SK-N-SH treated with all-trans-retinoic acid at 6 μM for 48 hours (cell line): ENCODE measurements at places on chromosomes 13 and 19.

DNA sequence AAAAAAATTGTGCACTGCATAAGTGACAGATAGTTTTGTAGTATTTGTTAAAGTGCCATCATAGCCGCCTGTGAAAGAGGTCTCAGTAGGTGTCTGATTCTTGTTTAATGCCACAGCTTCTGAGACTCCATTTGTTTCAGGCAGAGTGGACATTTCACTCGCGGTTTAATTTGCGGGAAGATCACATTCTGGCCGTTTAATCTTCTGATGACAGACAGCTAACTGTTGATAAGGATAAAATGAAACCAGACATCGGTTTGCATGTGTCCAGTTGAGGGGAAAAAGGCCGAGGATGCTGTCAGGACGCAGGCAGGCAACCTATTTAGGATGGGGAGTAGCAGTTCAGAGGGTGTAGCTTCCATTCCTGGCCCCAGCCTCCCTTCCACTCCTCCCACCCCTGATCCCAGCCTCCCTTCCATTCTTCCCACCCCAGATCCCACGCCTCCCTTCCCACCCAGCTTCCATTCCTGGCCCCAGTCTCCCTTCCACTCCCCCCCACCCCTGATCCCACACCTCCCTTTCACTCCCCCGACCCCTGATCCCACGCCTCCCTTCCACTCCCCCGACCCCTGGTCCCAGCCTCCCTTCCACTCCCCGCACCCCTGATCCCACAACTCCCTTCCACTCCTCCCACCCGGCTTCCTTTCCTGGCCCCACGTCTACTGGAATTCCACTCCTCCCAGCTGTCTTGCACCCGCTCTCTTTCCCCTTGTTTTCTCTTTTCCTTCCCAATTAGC is 23.8 kb downstream of the ATP11A start:
- ATAC-seq = no peak

GRCh38 chr13:75685239-75685697 is 49.1 kb downstream of the LMO7 start:
- peak; percentile 64 for ATAC-seq

DNA sequence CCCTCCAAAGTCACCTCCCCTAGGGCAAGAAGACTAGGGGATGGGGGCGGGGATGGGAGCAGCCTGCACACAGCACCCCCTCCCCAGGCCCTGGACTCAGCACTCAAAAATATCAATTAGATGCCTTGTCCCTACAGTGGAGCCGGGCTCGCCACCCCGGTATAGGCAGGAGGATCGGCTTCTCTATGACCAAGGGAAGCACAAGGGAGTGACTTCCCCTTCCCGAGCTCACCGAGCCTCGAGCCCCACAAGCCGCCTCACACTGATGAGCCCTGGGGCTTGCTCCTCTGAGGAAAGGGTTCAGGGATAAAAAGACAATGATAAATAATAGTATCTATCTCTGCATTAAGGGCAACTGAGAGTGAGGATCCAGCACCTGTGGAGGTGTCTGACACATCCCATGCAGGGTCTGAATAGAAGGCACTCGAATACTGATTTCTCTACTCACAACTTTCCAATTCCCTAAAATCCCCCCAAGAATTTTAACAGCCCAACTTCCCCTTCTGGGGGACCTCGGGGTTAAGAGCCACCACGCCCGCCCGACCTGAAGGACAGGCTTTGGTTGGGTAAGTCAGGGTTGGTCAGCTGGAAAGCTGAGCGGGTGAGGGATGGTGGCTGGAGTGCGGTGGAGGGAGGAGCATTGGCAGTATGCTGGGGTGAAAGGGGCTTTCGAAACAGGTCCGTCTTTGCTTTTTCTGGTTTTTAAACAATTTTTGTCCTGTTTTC is 51.3 kb downstream of the STK24 start:
- ATAC-seq = no peak

DNA sequence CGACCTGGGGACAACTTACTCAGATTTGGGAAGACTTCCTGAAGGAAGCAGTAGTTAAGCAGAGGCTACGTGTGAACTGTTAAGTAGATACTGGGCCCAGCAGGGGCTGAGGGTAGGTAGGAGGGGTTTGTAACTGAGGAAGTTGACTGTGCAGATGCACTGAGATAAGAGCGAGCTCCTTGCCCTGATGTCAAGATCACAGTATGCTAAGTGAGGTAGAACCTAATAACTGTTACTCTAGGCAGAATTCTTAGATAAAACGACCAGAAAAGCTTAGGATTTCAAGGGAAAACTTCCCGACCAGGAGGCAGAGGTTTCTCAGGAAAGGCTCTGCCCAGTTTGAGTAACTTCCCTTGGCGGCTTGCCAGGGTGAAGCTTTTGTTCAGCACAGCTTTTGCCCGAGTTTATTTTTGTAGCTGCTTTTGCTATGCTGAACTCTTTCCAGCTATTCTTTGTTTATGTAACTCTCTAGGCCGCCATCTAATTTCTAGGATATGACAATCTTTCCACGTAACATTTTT is 632.1 kb downstream of the DIAPH3 start:
- ATAC-seq = peak; percentile 80

DNA sequence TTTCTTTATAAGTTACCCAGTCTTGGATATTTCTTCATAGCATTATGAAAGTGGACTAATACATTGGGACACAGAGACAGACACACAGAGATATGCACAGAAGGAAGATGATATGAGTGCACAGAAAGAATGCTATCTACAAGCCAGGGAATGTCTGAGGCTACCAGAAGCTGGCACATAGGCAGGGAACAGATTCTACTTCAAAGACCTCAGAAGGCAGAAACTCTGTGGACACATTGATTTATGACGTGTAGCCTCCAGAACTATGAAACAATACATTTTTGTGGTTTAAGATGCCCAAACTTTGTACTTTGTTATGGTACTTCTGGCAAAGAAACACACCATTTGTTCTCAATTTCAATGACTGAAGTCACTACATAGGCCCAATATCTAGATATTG is 556.7 kb downstream of the PCDH9 start:
- peak; percentile 100 for ATAC-seq

DNA sequence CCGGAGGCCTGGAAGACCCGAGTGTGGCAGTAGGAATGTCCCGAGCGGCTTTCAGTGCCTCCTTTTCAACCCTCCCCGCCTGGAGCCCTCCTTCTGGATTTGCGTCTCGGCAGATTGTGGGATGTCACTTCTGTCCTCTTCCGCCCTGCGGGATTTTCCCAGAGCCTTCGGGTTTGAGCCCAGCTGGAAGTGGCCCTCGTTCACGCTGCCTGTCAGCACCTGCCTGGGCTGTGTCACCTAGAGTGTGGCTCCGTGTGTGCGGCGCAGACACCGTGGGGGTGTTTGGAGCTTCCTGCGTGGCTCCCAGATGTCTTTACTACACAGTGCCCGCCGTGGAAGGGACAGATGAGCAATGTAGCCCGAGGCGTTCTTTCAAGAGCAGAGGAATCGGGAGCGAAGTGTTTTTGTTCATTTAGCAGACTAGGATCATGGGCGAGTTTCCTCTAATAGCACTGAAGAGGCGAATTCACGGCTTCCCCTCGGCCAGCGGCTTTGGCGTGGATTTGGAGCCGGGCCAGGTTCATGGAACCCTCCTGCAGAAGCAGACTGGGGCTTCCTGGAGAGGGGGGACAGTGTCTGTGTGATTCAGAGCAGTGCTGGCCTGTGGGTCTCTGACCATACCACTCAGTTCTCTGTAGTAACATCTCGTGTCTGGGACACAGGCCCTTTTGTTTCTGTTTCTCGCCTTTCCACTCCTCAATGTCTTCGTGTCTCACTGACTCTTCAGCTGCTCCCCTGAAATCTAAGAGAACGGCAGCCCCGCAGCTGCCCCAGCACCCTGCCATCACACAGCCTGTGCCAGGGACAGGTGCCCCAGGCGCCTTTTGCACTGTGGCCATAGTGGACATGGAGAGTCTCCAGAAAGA is 68.0 kb downstream of the KDM4B start:
- peak; percentile 50 for ATAC-seq

- ATAC-seq = no peak
These were observed 106.9 kb downstream of the FGF9 start for GRCh38 chr13:21777813-21778212.

DNA sequence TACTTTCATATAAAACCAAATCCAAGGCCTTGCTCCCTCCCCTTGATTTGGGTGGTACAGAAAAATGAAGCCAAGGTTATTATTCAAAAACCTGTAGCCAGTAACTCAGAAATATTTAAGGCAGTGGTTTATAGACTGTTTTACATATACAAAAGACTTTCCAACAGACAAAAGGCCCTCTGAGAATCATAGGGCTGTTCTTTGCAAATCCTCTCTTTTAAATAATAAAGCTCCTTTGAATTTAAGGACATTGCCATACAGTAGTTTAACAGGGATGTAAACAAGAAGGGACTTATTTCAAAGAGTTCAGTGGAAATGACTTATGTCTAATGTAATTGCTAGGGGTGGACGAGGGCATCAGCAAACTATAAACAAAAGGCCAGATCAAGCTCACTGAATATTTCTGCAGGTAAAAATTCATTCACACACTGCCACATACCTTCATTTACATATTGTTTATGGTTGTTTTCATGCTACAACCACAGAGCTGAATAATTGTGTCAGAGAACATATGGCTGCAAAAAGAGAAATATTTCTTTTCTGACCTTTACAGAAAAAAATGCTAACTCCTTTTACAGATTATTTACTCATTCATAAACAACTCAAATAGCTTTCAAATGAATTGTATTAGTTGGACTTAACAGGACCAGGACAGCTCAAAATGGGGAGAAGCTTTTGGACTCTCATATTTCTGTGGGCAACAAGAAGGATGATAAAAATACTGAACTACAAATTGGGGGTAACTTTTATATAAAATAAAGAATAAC is 665.6 kb downstream of the SLITRK1 start:
- no peak; the same call in 1 of the 3 replicates for ATAC-seq

DNA sequence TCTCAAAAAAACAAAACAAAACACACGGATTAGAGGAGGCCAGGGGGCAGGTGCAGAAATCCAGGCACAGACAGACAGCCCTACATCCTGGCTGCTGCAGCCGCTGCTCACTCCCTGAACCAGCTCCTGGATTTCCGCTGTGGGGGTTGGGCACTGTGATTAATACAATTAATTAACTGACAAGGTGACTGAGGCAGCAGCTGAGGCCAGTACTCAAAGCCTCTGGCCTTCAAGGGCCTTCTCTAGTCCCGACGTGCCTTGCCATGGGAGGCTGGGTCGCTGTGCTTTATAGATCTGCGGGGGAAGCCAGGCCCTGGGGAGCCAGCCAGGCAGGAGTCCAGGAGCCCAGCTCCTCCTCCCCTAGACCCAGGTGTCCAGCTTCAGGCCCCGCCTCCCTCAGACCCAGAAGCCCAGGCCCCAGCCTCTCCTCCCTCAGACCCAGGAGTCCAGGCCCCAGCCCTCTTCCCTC is 4.6 kb downstream of the NECTIN2 start:
- ATAC-seq = no peak

DNA sequence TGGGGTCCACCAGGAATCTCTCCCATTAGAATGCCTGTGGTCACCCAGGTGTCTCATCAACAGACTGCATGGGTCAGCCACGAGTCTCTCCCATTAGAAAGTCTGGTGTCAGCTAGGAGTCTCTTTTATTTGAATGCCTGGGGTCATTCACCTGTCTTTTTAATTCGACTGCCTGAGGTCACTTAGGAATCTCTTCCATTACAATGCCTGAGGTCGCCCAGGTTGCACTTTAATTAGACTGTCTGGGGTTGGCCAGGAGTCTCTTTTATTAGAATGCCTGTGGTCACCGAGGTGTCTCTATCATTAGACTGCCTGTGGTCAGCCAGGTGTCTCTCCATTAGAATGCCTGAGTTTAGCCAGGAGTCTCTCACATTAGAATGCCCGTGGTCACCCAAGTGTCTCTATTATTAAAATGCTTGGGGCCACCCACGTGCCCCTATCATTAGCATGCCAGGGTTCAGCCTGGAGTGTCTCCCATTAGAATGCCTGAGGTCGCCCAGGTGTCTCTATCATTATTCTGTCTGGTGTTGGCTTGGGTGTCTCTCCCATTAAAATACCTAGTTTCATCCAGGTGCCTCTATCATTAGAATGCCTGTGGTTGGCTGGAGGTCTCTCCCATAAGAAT is 1474.3 kb downstream of the UQCRFS1 start:
- ATAC-seq = no peak

- ATAC-seq = no peak
These were observed 13.5 kb downstream of the BRSK1 start for GRCh38 chr19:55297267-55297666.

DNA sequence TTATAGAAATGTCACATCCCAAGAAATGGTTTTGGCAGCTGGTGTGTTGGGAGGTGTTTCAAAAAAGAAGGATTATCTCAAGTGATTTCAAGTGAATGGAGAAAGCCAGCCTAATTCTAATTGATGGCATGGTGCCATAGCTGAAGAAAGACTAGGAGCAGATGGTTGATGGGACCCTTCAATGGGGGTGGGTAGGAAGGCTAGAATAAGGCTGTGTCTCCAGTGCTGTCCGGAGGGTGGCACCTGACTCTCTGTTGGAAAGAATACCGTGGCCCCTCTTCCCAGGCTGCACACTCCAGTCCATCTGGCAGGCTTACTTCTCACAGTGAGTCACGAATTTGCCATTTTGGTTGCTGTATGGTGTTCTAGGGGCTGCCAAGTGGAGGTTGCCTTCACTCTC is 51.0 kb upstream of the GPR12 start:
- ATAC-seq = no peak

- peak; percentile 38; the same call in 2 of the 3 replicates for ATAC-seq
These were observed 2859.1 kb downstream of the PCDH9 start for GRCh38 chr13:64371045-64371444.

DNA sequence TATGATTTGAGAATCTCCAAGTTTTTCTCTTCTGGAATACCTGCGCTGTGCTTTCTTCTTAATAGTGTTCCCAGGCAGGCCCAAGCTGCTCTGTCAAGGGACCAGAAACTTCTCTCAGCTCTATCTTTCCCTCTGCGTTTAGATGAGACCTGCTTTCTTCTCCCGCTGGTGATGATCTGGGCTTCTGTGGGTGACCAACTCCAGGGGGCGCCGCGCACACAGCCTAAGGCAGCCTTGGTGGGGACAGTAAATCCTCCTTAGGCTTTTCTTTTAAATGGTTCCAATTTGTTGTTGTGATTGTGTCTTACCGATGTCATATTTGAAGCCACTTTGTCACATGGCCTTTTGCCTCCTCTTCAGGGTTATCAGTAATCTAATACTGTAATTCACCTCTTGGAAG is 439.4 kb upstream of the KLF12 start:
- no peak for ATAC-seq

DNA sequence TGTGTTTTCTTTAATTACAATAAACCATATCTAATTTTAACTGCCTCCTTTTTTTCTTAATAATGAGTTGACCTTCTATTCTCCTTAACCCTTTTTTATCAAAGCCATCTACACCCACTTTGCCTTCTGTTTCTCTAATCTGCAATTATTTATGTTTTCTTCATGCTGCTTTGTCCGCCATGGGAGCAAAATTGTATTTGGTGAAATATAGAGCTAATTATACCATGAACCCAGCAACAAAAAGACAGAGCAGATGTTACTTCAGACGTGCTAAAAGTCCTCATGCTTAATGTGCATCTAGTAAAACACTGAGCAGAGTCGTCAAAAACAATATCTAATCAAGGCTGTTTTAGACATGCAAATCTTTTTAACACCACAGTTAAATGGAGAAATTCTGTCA is 264.7 kb downstream of the DACH1 start:
- ATAC-seq = no peak
